ENCODE measurements at places on chromosomes 6 and 20.

GRCh38 chr6:39388606-39389483 lies 66.3 kb upstream of the KCNK16 start:
- DNase-seq: peak; percentile 80

GRCh38 chr20:51446656-51447055 lies 95.9 kb downstream of the NFATC2 start:
- no peak for DNase-seq

GRCh38 chr6:24394780-24395437 lies 7.8 kb upstream of the MRS2 start:
- DNase-seq: peak; percentile 2

DNA sequence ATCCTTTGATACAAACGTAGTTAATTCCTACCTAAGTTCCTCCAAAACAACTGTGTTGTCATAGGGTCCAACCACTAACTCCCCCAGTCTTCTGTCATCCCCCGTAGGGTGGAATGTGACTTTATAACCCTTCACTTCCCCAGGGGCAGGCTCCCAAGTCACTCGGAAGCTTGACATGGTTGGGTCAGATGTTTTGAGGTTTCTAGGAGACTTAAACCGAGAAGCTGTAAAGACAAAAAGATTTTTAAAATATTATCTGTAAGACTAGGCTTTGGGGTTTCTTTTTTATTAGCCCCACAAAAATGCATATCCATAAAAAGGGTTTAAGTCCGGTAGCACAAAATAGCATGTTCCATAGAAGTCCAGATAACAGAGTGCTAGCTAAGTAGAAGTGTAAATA lies 50.2 kb downstream of the COL12A1 start:
- DNase-seq: no peak

DNA sequence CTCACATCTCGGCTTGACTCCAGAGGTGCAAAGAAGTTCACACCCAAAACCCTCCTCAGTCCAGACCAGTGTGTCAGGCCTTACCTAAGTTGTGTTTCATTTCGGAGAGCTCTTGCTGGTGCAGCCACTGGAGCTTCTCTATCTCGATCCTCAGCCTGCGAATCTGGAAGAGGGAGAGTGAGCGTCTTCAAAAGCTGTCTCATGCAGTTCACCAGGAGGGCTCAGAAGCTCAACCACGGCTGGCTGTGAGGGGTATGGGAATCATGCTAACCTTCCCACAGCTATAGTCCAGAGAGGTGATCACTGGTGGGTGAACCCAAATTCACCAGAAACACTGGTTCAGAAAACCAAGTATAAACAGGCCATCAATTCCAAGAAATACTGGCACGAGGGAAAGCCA lies 129.4 kb downstream of the ZMYND8 start:
- DNase-seq: no peak

DNA sequence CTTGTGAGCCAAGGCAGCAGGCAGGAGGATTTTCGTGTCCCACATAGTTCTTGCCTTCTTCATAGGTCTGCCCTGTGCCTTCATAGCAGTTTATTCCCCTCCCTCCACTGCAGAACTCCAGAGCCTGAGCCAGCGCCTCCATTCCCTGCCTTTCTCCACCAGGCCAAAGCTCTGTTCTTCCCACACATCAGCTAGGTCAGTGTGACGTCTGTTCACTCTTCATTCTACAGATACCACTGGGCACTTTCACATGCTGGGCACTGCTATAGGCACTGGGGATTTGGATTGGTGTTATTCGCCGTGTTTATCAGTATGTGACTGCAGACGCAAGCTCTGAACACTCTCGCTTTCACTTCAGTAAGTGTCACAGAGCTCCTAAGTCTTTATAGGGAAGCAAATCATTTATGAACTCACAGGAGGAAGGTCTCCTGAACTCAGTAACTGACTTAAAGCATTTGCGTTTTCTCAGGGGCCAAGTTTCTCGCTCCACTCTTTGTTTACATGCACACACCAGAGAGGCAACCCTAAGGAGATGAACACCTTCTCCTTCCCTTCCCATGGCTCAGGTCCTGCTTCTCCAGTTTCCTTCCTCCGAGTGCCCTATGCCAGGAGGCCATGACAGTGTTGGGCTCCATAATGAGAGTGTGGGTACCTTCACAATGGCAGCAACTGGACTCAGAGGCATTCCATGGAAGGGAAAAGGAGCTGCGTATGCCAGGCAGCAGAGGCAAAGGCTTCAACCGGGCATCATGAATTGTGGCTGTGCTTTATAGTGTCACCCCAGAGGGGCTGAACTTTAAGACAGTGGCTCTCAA lies 6.3 kb upstream of the APMAP start:
- no peak for DNase-seq

GRCh38 chr6:3240595-3240994 lies 13.1 kb upstream of the TUBB2B start:
- no peak for DNase-seq

DNA sequence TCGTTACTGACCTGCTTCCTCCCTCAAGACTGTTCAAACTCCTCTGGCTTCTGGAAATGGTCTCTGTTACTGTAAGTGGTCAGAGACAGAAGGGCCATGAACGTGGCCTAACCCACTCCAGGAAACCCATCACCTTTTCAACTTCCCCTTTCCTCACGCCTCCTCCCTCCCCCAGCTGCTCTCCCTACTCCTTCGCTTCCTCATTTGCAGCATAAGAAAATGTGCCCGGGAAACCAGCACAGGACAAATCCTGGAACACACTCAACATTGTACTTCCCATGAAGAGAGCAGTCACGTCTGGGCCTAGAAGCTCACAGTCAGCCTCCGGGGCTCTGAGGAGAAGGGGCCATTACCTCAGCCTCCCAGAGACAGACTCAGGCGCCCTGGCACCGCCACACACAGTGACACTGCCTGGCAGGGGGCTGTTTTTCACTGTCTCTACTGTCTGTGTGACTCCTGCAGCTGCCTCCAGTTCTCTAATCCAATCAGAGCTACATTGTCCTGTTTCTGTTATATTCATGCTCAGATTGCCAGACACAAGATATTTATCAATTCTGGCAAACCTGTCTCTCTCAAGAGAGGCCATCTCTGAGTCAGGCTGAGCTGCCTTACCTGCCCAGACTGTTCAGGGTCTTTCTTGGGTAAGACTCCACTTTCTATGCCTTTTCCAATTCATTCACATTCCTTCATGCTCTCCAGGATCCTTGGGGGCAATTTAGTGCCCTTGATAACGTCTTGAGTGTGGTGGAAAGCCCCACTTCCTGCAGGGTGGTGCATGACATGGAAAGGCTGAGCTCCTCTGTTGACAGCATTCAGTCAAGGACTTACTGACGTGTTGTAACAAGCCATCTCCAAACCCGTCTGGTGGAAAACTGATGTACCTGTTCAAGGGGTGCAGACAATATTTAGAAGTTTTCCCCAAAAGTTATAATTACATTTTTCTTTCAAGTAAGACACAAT lies 242.2 kb downstream of the HIVEP2 start:
- no peak for DNase-seq

DNA sequence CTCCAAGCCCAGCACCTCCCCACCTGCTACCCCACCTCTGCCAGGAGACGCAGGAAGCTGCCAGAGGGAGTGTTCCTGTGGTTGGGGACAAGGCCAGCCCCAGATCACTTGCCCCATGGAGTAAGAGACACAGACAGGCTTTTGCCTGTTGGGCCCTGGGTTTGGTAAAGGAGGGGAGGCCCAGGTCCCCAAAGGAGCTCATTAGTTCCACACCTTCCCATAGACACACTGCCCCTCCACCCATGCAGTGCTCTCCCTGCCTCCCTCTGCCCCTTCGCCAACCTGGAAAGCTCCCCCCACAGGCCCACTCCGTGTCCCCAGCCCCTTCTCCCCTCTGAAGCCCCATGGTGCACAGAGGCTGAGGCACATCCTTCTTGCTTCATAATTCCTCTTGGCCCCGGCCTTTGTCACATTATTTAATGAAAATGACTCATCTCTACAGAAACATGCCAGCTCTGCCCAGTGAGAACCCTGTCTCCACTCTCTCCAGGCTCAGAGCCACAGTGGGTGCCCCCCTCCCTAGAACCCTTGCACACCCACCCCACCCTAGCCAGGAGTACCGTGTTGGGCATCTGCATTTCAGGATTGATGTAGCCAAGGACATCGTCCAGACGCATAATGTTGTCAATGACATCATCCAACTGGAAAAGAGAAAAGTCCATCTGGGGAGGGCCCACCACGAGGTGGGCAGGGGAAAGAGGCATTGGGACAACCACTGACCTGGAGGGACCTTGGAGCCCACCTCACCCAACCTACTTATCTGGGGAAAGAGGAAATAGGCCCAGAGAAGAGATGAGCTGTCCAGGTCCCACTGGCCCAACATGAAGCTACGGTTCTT lies 46.0 kb downstream of the TFEB start:
- DNase-seq: no peak

GRCh38 chr6:110180228-110181008 lies at the start of gene CDC40:
Gene CDC40 (plus strand): TSS chr6:110180427. CDS start chr6:110180445, 18 bp downstream.
- no peak for DNase-seq

GRCh38 chr6:71408787-71409723 lies 120.4 kb downstream of the OGFRL1 start:
- no peak for DNase-seq

GRCh38 chr6:13101985-13102384 lies 226.4 kb downstream of the TBC1D7 start:
- DNase-seq: no peak

DNA sequence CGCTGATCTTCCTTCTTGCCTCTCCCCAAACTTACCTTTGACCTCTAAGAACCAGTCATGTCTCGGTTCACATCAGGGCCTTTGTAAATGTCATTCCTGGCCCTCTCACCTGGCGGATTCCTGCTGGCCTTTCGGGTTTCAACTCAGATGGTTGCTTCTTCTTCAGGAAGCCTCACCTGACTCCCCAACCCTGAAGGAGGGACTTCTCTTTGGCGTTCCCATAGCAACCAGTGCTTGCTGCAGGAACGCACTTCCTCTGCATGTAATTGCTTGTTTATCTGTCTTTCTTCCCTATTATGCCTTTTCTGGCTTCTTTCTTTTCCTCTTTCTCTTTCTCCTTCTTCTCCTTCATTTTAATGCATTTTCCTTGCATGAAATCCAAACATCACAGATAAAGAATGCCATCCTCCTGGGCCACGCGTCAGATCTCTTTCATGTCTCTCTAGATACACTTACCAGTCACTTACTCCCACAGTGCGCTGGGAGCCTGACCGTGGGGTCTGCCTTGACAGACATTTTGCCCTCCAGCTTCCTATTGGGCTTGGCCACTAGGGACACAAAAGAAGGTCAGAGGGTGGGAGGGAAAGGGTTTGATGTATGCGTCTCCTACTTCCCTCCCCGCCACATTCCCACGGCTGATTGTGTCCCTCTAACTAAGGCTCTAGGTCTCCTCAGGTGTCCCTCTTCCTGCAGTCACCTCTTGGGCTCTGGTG lies 295.7 kb upstream of the TSHZ2 start:
- no peak for DNase-seq

DNA sequence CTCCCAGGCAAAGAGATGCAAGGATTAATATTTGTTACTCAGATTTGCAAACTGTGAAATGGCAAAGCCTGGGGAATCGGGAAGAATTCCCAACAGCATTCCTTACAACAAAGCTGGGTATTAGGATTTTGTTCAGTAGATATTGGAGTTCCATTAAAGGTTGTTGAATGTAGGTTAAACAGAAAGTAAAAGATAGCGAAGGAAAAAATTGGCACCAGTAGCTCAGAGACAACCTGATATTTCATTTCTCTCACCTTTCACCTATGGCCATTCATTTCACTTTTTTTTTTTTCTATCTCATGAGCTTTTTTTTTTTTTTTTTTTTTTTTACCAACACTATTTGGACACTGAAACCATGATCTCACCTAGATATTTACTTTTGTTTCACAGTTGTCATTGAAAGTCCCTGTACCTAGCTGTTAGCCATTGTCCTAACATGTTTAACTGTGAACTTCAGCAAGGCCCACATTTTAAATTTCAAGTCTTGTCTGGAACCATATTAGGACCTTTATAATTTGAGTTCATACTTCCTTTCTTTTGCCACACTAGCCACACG lies 552.5 kb downstream of the HAO1 start:
- no peak for DNase-seq

- DNase-seq: no peak
These were observed 61.9 kb upstream of the CARMIL1 start for GRCh38 chr6:25217302-25217701.

- DNase-seq: no peak
These were observed 124.6 kb upstream of the THEMIS start for GRCh38 chr6:128025478-128025877.

DNA sequence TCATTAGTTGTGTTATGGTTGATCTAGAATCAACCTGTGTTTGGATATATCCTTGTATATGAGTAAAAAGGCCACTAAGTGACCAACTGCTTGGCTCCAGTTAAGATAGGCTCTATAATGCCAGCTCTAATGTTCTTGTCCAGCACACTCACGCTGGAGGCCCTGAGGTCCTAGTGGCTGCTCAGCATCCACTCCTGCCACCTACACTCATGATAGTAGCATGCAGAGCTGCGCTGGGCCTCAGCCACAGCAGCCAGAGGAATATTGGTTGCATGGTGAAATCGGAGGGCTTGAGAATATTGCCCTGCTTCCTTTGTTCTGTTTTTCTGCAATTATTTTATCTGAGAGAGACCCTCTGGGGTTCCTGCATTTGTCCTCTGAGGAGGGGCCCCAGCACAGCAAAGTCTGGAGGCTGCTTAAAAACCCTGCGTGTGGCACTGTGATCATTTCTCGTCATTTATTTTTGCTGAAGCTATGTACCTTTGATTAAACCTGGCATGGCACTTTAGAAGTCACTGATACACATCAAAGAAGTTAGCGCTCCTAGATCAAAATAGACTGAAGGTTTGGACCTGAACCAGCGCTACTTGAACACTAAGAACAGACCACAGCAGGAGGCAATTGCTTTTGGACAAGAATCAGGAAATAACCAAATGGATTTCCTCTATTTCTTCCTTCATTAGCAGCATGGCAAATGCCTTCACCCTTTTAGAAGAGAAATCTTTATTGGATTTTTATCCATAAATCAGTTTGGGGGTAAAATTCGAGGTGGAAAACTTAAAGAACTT lies 398.4 kb upstream of the ID4 start:
- DNase-seq: no peak

- DNase-seq: no peak
These were observed 9.7 kb downstream of the NOL7 start for GRCh38 chr6:13624871-13625288.

GRCh38 chr6:127897484-127897883 lies 3.4 kb downstream of the THEMIS start:
- no peak for DNase-seq

DNA sequence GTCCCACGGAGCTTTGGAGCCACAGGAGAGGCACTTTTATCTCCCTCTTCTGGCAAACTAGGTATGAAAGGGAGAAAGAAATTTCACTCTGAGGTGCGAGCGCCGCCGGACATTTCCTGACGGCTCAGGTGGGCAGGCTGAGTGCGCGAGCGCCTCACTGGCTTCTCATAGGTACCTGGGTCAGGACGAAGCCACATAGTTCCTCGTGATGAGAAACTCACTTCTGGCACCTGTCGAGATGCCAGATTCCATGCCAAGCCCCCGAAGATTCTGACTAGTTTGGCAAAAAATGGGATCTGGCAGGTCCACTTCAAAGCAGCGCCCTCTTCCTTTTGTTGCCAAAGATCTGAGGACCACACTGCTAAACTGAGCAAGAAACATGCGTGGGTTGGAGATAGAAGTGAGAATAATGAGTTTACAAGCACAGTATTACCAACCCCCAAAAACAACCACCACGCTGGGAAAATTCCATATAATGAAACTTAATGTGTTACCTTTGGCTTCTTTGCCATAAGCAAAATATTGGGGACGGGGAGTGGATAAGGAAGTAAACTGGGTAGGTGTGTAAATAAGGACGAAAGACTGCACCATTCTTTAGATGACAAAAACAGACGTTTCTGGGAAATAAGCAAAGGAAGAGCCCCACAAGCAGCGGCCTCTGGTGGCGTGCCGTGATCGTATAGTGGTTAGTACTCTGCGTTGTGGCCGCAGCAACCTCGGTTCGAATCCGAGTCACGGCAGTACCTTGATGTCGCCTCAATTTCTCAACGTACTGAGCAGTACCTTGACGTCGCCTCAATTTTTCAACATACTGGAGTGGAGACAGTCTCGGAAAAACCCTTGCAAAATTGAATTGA lies 89.8 kb upstream of the PRSS16 start:
- DNase-seq: no peak

All from fibroblast of skin of left biceps (primary cell).